ENCODE measurements at places on chromosomes 5 and 9.

- DNase-seq, result no peak
Measured at GRCh38 chr9:126347911-126348760, 21.5 kb downstream of the MVB12B start.

DNA sequence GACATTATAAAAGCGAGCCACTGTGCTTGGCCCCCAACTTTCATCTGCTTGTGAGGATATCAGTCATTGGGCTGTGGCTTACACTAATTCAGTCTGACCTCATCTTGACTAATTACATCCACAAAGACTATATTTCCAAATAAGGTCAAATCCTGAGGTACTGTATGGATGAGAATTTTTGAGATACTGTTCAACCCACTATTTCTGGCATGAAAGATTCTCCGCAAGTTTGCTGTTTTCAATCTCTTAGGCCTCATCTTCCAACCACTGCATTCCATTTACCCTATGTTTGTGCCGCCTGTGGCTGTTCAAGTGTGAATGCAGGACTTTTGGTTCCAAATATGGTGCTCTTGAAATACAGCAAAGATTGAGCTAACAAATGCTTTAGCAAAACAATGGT lies 400.9 kb upstream of the SGCD start:
- DNase-seq, result no peak

DNA sequence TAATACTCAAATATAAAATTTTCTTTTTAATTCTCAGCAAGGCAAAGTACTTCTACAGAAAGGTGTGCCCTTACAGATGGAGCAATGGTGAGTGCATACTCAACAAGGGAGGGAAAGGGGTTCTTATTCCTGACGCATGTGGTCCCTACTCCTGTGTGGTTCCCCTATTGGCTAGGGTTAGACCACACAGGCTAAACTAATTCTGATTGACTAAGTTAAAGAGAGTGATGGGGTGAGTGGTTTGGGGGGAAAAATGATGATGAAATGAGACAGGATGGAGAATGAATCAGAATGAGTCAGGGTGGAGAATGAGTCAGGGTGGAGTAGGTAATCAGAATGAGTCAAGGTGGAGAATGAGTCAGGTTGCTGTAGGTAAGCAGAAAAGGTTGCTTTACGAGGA lies 22.9 kb upstream of the HMGCS1 start:
- no peak for DNase-seq

- DNase-seq, result no peak
Measured at GRCh38 chr5:88558366-88558765, 289.7 kb upstream of the TMEM161B start.

DNA sequence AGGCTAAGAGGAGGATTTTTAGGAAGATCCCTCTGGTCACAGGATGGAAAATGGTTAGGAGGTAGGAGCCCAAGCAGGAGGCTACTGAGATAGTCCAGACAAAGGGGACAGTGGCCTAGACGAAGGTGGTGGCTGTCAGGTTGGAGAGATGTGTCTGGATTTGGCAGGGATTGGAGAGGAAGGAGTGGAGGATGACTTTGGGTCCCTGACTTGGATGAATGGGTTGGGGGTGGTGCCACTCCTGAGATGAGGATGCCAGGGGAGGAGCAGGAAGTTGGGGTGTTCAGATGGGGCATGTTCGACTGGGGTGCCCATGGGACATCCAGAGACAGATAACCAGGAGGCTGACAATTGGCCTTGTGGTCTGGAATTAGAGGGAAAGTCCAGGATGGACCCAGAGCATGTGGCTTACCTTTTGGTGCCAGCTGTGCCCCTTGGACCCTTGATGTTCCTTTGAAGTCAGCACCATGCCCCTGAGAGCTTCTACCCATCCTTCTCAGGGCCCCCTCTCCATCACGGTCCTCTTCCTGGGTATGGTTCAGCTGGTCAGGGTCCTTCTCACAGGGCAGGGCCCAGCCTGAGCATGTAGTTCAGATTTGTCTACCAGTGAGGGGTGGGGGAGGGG lies 15.1 kb upstream of the IGFBPL1 start:
- DNase-seq, result no peak

DNA sequence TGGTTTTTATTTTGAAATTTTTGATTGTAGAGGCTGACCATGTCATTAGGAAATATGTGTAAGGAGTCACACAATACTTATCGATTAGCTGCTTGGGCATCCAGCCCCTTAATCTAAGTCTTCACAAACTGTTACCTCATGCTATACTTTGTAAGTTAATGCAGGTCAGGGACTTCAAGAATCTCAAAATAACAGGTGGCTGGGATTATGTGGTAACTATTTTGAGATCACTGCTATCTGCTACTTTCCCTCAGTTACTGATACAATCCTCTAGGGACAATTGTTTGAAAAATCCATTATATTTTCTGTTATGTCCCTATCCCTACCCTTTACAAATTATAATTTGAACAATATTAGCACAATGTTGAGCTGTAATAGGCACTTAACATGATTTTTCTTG lies 21.7 kb downstream of the FTMT start:
- no peak for DNase-seq

- no peak for DNase-seq
Measured at GRCh38 chr5:57416278-57416994, 66.2 kb downstream of the ACTBL2 start.

DNA sequence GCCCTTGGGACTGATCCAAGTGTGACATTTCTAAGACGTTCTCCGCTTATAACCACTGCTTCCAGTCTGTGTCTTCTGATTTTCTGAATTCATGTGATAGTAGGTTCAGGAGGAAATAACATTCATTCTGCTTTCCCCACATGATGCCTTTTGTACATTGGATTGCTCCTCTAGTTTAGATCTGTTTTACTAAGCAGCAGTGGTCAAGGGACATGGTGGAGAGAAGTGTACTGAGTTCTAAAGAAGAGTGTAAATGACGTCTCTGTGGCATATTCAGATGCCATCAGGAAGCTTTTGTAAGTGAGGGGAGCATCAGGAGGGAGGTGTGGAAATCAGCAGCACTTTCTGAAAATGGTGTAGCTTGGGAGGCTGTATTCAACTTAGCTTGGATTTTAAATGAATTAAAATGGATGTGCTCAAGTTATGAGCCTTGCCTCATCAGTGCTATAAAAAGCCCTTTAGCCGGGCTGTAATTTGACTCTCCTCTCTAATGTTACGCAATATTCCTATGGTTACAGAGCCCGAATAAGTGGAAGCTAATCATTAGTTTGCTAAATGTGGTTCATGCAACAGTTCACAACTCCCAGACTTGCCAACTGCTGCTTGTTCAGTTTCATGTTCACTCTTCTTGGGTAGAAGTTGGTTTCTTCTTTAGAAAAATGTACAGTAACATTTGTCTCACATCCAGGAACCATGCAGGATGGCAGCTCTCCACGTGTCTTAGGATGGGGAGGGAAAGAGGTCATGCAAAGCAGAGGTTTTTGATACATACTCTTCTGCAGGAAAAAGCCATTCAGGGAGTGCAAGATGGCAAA lies 281.3 kb downstream of the ARHGAP26 start:
- no peak for DNase-seq

- DNase-seq, result no peak
Measured at GRCh38 chr9:133290751-133291302, 15.8 kb upstream of the ABO start.

DNA sequence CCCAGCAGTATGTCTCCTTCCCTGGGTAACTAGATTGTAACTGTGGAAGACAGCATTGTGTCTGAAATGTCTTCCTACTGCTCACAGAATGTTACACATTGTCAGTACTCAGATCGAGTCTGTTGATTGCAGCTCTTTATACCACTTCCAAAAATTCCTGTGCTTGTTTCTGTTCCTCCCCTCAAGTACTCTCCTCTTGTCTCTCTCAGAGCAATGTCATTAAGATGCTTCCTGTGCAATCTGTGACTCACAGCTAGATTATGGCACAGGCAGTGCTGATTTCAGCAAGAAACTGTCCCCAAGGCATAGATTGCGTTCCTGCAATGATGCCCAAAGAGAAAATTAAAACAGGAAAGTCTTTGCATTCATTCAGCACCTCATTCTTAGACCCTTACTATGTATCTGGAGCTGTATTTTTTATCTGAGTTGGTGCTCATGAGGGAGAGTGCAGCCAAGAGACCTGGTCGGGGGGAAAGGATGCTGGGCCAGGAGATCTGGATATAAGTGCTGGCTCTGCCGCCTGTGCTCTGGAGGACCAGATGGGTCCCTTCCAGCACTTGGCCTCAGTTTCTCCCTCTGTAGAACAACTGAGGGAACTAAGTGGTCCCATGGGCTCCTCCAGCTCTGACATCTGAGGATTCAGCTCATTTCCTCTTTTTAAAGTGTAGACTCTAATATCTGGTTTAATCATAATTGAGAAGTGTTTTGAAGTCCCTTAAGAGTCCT lies 40.8 kb upstream of the GNPDA1 start:
- no peak for DNase-seq

- no peak for DNase-seq
Measured at GRCh38 chr9:87199278-87199677, 252.0 kb upstream of the GAS1 start.

DNA sequence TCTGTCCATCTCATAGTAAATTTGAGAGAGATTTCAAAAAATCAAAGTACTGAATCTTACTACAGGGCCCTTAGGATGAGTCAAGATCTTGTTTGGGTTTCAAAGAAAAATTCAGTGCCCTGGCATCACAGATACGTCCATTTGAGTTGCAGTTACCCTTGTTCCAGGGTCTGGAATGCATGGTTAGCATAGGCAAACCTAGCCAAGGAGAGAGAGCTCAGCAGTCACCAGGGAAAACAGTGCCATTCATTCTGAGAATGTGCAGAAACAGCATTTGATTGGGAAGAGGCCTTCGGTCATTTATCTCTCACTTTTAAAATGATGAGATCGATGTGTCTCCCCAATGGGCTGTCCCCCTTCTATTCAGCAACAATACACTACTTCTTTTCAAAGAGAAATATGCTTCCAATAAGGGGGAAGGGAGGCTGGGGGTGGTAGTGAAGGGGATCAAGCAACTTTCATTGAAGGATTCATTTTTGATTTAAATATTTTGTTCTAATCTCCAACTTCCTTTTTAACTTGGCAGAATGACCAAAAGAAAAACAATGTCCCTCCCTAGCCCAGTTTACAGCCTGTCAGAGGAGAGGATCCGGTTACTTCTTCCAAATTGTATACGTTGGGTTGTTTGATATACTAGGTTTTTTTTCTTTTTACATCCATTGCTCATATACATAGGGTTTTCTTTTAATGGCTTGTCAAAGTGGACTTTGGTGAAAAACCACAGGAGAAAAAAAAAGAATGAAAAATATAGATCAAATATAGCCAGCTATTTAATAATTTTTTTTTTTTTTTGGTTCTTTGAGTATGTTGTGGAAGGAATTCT lies 491.1 kb downstream of the CCDC171 start:
- no peak for DNase-seq

DNA sequence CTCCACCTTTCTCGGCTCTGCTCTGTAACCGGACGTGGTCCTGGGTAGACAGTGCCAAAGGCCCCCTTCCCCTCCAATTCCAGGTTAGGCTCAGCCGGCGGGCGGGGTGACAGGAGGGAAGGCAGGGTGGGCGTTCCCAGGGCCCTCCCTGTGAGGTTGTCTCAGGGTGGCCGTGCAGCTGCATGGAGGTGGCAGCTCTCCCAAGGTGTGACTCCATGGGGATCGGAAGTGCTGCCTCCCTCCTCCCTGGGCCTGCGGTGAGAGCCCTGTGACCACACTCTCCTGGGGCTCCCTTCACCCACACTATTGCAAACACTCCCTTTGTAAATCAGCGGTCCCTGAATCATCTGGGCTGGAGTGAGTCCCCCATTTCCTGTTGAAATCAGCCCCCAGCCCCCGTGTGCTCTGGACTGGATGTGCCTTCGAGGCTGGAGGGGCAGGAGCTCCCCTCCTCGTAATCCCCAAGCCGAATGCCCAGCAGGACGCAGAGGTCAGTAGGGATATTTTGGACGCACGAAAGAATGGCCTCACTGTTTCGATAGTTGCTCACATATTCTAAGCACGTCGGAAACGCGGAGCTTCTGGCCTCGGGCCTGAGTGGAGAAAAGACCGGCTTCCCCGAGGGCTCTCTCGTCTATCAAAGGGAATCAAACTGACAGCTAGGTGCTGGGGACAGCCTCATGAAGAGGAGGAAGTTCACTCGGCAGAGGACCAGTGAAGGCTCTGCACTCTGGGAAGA lies 107.6 kb upstream of the COL5A1 start:
- DNase-seq, result no peak

All from H1 (cell line).